ENCODE measurements at places on chromosomes 5 and 9.

- no peak for DNase-seq
Measured at GRCh38 chr5:148898413-148899075, 72.1 kb downstream of the ADRB2 start.

GRCh38 chr5:52910071-52910470 is 79.1 kb upstream of the ITGA2 start:
- no peak for DNase-seq

DNA sequence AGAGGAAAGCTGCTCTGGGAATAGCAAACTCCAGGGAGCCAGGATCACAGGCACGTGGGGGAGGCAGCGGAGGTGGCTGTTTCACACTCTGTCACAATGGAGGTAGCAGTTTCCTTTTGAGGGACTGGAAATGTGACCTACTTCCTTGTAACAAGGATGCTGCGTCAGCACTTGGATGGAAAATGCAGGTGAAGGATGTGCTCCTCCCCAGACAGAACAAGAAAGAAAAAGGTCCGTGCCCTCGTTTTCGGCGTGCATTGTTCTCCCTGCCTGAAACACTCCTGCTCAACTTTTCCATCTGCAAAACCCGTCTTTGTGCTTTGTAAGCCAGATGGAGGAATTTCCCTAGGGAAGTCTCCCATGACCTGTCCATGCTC is 55.1 kb upstream of the SH3PXD2B start:
- DNase-seq = no peak

DNA sequence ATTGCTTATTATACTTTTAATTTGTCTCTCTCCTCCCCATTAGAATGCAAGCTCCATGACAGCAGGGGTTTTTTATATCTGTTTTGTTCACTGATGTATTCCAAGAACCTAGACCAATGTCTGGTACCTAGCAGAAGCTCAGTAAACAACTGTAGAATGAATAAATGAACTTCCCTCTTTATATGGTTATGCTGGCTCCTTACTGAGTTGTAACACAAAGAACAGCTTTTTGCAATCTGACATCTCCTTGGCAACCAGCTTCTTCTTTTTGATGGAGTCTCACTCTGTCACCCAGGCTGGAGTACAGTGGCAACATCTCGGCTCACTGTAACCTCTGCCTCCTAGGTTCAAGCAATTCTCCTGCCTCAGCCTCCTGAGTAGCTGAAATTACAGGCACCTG is 13.6 kb downstream of the TRMO start:
- no peak for DNase-seq

GRCh38 chr5:124522992-124523391 is 223.4 kb downstream of the ZNF608 start:
- no peak for DNase-seq

DNA sequence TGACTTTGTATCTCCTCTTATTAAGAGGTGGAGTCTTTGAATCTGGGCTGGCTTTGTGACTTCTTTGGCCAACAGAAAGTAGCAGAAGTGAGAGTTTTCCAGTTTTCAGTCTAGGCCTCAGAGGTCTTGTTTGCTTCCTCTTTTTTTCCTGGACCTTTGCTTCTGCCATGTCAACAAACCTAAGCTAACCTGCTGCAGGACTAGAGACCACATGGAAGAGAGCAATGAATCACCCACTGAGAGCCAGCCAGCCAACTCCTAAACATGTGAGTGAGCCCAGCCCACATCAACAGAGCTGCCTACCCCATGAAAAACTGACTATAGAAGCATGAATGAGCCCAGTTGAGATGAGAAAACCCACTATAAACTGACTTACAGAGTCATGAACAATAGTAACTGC is 29.9 kb downstream of the MRPL22 start:
- DNase-seq = no peak

DNA sequence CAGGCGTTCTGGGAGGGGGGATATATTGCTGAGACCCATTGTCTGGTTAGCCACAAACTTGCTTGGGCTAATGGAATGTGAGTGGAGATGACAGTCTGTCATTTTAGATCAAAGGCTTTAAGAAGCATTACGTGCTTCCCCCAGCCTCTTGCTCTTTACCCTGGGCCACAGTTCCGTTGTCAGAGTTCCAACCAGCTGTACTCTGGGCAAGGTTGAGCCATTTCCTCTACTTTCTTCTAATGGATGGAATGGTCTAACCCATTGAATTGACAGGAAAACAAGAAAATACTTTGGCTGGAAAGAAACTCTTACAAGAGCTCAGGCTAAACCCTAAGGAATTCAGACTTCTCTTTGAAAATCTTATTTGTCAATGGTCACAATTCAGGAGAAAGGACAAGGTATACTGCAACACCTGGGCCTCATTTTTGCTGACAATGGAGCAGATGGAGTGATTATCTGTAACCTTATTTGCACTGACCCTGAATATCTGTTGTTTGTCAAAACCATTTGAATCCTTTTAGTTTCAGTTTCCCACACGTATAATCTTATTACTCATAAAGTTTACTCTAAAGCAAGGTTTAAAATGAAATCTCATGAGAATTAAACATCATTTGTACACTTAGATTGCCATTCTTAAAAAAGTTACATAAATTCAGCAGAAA is 231.4 kb downstream of the PDE4D start:
- DNase-seq = peak; percentile 15

GRCh38 chr5:143614831-143615230 is 197.1 kb upstream of the HMHB1 start:
- DNase-seq = no peak

GRCh38 chr5:113103330-113103729 is 126.7 kb downstream of the DCP2 start:
- DNase-seq = no peak

GRCh38 chr5:109250533-109251329 is 159.0 kb downstream of the PJA2 start:
- no peak for DNase-seq

DNA sequence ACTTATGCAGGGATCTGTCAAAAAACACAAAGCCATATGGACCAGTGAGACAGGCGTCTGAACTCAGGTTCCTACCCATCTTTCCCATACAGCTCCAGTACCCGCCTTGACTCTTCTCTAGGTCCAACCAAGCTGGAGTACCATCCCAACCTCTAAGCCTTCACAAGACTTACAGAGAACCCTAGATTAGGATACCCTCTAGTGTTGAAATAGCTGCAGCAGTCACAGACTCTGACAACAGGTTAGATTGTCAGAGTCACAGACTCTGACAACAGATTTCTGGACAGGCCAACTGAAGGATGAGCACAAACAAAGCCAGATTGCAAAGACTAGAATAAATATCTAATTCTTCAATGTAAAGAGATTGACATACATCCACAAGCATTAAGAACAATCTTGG is 266.1 kb downstream of the GRIA1 start:
- no peak for DNase-seq

DNA sequence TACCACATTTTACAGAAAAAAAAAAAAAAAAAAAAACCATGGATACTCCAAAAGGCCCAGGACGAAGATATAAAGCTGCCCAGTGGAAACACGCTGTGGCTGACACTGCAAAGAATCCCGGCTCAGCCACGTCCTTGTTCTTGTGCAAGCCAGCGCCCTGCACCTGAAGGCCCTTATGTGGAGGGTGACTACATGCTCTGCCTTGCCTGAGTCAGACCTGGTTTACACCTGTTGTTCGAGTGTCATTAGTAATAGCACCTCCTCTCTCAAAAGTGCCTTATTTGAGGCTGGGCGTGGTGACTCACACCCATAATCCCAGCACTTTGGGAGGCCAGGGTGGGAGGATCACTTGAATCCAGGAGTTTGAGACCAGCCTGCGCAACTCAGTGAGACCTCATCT is 54.3 kb upstream of the ZSWIM6 start:
- no peak for DNase-seq

- no peak for DNase-seq
Measured at GRCh38 chr5:103624035-103624480, 61.5 kb upstream of the NUDT12 start.

DNA sequence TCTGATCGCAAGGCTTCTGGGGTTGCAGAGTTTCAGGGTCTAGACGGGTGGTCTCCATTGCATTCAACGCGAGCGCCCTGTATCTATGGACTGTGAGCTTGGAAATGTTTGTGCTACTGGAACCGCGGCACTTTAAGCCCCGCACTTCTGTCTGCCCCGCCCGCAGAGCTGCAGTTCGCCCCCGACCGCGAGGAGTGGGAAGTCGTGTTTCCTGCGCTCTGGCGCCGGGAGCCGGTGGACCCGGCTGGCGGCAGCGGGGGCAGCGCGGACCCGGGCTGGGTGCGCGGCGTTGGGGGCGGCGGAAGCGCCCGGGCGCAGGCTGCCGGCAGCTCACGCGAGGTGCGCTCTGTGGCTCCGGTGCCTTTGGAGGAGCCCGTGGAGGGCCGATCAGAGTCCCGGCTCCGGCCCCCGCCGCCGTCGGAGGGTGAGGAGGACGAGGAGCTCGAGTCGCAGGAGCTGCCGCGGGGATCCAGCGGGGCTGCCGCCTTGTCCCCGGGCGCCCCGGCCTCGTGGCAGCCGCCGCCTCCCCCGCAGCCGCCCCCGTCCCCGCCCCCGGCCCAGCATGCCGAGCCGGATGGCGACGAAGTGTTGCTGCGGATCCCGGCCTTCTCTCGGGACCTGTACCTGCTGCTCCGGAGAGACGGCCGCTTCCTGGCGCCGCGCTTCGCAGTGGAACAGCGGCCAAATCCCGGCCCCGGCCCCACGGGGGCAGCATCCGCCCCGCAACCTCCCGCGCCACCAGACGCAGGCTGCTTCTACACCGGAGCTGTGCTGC is 1.0 kb downstream of the ADAMTS19 start:
- no peak for DNase-seq

- no peak for DNase-seq
Measured at GRCh38 chr5:78006449-78006848, 230.3 kb upstream of the TBCA start.

GRCh38 chr5:96856371-96856770 is 19.9 kb upstream of the ERAP2 start:
- no peak for DNase-seq

DNA sequence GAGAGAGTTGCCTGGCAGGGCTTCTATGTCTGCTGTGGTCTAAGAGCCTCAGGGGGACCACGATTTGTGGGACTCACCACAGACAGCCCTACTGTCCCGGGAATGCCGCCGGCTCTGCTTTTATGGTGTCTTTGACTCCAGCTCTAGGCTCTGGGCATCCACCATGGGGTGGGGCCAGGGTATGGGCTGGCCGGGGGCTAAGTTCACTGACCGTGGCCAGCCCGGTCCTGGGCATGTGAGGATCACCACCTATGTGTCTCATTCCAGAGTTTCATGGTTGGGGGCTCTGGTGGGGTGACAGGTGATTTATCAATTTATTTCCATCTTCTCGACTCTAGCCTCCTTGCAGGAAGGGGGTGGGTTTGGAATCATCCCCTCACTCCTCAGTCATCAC is 139.4 kb downstream of the GADD45G start:
- DNase-seq = no peak
